ENCODE measurements at places on chromosomes 1 and 21.

- DNase-seq: no peak
Measured at GRCh38 chr1:164843743-164844500, 284.9 kb downstream of the PBX1 start.

- no peak for DNase-seq
Measured at GRCh38 chr1:201659572-201659971, 120.6 kb downstream of the NAV1 start.

DNA sequence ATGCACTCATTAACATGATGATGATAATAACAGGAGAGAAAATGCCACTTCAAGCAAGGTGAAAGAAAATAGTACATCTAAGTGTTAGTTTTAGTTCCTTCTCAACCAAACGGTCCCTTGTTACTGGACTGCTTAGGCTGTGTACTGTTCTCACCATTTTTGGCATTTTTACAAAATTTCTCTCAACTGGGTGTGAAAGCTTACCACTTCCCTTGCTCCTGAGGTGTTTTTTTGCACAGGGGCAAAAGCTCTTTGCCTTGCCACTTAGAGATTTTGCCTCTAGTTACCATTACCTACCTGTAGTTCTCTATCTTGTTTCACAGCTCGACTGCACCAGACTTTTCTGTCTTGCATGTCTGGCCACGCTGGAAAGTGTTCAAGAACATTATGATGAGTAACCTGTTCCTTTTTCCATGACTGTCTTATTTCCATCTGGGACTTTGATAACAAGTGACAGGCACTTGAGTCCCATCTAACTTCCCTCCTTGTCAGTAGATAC is 10.7 kb downstream of the NEK7 start:
- DNase-seq: no peak

DNA sequence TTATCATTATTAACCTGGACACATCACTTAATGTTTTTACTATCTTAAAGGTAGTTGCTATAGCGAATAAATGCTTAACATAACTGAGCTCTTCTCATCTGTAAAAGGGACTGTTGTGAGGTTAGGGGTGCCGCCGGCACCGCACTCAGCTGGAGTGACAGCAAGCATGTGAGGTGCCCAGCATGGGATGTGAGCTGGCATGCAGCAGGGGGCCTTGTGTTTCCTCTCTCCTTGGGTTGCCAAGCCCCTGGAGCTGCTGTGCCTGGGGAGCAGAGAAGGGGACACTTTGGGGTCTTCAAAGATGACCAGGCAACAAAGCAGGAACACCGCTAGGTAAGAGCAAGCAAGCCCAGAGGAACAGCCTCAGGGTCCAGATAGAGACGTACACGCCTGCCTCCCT is 2.1 kb upstream of the ZC3H12A start:
- no peak for DNase-seq

- no peak for DNase-seq
Measured at GRCh38 chr1:99886841-99887240, 36.7 kb downstream of the AGL start.

DNA sequence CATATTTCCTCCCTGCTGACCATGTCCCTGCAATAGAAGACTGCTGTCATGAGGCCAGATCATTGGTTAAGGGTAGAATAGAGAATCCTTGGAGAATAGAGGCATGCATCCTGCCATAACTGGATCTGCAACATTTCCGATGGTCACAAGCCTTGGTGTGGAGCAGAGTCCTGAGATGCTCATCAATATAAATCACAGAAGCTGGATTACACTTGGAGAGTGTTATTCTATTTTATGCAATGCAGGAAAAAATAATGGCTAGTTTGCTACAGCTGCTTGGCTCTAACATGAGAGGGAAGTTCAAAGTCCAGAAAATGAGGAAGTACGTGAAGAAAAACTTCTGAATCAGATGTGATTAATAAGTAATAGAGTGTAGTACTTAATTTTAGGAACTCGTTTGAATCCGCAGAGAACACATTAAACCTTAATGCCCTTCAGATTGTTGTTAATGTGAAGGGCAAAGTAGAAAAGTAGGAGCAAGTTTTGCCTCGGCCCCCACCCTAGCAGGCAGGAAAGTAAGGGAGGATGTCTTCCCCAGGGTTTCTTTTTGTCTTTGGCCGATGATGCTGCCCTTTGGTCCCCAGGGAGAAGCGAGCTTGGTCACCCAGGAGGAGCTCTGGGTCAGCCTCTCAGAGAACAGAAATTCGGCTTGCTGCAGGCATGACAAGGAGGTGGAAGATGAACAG is 59.5 kb downstream of the KCNK1 start:
- no peak for DNase-seq

- no peak for DNase-seq
Measured at GRCh38 chr1:159091607-159092031, 15.1 kb upstream of the AIM2 start.

DNA sequence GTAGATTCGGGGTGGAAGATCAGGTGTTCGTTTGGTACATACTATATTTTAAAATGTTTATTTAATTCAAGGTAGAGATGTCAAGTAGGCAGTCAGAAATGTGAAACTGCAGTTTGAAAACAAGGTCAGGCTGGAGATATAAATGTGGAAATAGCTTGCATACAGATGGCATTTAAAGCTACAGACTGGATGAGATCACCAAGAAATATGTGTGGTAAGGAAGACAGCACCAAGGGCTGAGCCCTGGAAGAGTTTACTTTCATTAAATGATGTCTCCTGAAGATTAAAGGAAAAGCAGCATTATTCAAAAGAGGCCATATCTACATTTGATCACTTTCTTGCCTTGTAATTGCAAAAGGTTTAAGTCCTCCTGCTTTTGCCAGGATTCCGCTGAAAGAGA is 271.3 kb downstream of the PTBP2 start:
- no peak for DNase-seq

- no peak for DNase-seq
Measured at GRCh38 chr1:47104816-47105215, 32.4 kb upstream of the CYP4A22 start.

GRCh38 chr1:166947398-166948043 is 27.8 kb downstream of the ILDR2 start:
- no peak for DNase-seq

- no peak for DNase-seq
Measured at GRCh38 chr1:76262601-76263000, 188.1 kb downstream of the ST6GALNAC3 start.

- peak; percentile 88 for DNase-seq
Measured at GRCh38 chr1:239719642-239720258, 333.4 kb downstream of the CHRM3 start.

DNA sequence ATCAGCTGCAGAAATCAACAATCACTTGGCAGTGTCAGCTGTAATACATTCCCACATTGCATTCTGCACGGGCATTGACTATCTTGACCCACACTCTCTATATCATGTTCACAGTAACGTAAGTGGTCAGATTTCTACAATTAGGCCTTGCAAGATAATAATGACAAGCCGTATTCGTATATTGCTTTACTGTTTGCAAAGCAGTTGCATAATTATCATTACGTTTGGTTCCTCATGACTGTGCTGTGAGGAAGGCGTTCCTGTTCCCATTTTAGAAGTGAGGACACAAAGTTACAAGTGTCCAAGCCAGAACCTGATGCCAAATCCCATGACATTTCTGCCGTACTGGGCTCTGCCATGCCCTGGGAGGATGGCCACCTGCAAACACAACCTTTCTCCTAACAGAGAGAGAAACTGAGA is 53.5 kb upstream of the TARBP1 start:
- DNase-seq: no peak

DNA sequence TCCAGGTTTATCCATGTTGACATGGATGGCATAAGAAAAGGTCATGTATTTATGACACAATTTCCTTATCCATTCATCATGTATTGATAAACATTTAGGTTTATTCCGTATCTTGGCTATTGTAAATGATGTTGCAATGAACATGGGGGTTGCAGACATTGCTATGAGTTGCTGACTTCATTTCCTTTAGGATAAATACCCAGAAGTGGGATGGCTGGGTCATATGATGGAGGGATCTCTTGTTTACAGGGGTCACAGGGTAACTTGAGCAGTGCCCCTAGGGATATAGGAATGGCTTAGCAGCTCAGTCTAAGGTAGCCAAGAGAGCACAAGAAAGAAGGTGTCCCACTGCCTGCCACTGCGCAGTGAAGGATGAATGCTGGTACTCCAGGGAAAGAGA is 229.6 kb upstream of the COA6 start:
- no peak for DNase-seq

GRCh38 chr1:8706995-8707396 is 110.4 kb downstream of the RERE start:
- no peak for DNase-seq

DNA sequence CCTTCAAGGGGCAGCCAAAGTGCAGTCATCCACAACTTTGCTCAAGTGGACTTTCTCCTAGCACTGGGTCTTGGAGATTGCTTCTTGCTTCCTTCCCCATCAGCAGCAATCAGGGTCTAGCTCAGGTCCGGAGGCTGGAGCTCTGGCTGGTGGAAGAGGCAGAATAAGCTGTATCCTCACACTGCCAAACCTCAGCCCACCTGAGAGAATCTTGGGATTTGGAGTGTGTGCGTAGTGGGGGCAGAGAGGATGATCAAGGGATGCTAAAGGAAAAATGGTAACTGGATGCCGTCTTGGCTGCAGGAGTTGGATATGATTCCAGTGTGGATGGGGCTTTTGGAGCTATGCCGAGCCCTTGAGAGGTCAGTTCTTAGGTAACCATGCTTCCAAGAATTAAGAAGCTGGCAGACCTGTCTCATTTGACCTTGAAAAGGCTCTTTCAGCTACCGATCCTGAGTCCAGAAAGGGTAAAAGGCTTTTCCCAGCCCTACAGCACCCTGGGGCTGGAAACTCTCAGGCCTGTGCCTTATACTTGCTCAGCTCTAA is 4.5 kb upstream of the NFASC start:
- DNase-seq: no peak

- no peak for DNase-seq
Measured at GRCh38 chr1:63004868-63005267, 220.9 kb downstream of the ATG4C start.

GRCh38 chr1:55378582-55378981 is 163.4 kb upstream of the USP24 start:
- DNase-seq: no peak

DNA sequence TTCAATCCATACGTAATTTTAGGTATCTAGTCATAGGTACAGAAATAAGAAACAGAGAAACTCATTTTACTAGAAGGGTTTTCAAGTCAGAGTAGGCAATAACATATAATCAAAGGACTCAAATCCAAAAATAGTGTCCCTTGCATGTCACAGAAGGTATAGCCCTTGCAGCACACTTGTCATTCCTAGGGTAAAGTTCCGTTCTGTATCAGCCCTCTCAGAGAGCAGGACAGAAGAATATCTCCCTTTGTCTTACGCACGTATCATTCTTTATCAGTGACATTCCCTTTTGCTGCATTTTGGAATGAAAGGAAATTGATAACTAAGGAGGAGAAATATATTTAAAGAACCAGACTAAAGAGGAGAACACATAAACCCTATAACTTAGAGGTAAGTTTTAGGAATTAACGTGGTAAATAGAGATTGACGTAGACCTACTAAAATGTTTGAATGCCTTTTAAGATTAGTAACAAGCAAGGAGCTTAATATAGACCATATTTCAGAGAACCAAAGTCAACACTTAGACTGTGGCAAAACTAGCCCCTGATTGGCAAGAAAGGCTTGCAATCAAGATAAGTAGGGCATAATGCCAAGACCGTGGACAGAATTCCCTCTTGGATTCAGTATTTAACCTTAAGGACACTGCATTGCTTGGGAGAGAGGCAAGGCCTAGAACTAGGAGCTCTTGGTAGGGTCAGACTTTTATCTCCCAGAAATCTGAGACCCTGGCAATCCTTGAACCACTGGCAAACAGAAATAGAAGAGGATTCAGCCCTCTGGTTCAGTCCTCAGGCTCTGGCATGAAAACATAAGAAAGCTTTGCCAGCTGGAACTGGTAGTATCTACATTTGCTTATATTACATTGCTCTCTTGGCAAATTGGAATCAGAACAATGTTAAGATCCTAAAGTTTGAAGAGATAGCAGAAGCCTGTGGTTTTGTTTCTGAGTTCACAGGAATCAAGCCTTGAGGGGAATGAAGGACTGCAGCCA is 232.1 kb downstream of the ASTN1 start:
- no peak for DNase-seq

- no peak for DNase-seq
Measured at GRCh38 chr1:227911376-227911775, 36.4 kb downstream of the WNT9A start.

GRCh38 chr21:33406493-33406892 is 3.3 kb downstream of the IFNGR2 start:
- DNase-seq: no peak

GRCh38 chr1:54826226-54826816 is 25.2 kb upstream of the TTC22 start:
- DNase-seq: no peak

GRCh38 chr1:15941899-15942660 is 33.8 kb downstream of the ZBTB17 start:
- no peak for DNase-seq

DNA sequence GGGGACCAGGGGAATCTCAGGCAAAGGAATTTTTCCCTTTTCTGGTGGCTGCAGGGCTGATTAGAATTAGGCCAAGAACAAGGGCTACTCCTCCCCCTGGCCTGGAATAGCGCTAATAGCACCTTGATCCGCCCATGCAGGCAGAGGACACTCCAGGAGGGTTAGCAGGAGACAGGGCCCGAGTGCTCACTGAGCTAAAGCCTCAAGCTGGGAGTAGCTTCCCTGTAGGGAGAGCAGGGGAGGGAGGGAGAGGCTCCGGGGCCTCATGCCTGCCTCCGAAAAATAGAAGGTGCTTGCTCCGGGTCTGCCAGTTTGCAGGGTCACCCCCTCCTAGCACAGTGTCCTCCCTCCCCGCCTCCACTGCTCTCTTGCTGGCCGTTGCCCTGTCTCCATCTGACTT is 3.8 kb downstream of the PTPN7 start:
- no peak for DNase-seq

DNA sequence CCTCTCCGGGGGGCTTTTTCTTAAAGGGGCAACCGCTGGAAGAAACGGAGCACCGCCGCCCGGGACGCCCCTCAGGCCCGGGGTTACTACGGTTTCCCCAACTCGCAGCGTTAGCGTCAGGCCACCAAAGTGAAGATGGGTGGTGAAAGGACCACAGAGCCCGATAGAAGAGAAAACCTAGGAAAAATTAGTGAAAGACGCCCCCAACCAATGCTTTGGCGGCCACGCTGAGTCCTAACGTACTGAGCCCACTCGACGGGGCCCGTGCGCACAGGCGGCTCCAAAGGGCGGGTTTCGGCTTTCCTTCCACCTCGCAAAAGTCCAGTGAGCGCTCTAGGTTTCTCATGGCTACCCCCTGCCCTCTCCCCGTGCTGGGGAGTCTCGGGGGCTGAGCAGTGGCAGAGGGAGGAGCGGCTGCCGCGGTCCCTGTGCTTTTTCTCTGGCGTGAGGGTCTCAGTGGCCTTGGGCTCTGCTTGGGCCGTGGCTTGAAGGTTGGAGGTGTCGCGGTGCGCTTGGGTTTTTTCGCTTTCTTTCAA is 12.2 kb upstream of the SPEN start:
- no peak for DNase-seq

- no peak for DNase-seq
Measured at GRCh38 chr1:230456478-230456877, 30.3 kb upstream of the PGBD5 start.

All from naive thymus-derived CD8-positive, alpha-beta T cell (primary cell).